Testis (tissue), 5 donors: ENCODE measurements at places on chromosomes 2 and 18. TPM values are rescaled to one million over a fixed set of nuclear protein-coding genes. Genes with fewer than 3 reads are reported as not detected.

GRCh38 chr2:237732790-237733381, 65.7 kb upstream of the RBM44 start:
- DNase-seq, result peak; percentile 71

The LIMS1 gene
- total RNA-seq, result 94.1 TPM

GRCh38 chr18:41721103-41721790, 233.8 kb upstream of the PIK3C3 start:
- DNase-seq, result no peak

The DPP4 gene
- total RNA-seq, result 1.7 TPM

DNA sequence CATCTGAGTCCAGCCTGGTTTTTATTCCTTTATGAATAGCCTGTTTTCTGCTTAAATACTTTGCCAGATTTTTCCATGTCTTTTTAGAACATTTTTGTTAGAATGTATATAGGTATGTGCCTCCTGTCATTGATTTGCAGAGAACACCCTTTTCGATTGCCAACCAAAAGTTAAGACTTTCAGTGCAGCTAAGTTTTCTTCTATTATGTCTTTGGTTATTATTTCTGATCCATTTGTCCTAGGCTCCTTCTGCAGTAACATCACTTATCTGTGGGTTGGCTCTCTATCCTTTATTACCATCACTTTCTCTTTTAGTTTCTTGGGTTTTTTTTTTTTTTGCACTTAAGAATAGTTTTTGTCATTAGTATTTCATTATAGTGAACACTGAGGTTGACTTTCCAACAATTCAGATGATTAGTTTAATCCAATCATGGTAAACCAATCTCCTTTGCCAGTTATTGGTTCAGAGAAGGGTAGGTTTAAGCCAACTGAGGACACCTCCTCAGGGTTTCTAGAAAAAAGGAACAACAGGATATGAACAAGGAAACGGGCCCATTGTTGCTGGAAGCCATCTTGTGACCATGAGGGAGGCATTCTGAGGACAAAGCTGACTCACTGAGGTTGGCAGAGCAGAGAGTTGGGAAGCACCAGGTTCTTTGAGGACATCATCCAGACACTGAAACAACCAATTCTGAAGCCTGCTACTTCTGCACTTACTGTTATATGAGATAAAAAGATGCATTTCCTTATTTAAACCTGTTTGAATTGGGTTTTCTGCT, 37.9 kb upstream of the GBX2 start:
- DNase-seq, result no peak

DNA sequence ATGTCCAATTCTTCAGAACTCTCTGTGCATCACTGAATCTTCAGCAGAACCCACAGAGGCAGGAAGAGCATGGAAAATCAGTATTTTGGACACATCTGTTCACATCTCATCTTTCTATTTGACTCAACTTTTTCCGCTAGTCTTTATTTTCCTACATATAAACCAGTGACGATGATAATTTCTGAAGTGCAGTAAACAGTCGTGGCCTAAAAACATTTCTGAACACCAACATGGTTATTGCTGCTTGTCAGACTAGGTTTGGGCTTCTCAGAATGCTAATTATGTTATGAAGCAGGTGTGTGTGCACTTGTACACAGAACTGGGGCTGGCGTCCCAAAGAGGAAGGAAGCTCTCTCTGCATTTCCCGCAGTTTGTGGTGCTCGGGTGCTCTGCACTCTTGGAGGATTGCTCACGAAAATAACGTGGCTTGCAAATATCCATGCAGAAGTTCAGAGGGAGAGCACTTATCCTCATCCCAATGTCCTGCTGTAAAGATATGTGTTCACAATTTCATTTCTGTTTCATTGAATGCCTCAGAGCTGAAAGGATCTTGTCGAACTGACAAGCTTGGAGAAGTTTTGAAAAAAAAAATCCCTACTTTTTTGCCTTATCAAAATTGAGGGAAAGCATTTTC, 50.8 kb downstream of the EDAR start:
- DNase-seq, result no peak

DNA sequence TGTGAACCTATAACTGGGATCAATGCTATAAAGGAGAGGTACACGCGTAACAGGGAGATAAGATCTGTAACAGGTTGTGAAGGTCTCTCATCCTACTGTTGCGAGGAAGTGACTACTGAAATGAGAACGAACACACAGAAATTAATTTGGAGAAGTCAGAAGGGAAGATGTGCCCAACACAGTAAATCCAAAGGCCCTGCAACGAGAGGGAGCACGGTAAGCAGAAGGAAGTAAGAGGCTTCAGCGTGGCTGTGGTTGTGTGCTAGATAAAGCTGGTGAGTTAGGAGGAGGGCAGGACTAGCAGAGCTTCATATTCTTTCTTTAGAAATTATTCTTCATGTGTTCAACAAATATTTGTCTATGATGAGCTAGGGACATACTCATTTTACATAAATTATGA, 2.5 kb upstream of the ATG16L1 start:
- DNase-seq, result no peak

DNA sequence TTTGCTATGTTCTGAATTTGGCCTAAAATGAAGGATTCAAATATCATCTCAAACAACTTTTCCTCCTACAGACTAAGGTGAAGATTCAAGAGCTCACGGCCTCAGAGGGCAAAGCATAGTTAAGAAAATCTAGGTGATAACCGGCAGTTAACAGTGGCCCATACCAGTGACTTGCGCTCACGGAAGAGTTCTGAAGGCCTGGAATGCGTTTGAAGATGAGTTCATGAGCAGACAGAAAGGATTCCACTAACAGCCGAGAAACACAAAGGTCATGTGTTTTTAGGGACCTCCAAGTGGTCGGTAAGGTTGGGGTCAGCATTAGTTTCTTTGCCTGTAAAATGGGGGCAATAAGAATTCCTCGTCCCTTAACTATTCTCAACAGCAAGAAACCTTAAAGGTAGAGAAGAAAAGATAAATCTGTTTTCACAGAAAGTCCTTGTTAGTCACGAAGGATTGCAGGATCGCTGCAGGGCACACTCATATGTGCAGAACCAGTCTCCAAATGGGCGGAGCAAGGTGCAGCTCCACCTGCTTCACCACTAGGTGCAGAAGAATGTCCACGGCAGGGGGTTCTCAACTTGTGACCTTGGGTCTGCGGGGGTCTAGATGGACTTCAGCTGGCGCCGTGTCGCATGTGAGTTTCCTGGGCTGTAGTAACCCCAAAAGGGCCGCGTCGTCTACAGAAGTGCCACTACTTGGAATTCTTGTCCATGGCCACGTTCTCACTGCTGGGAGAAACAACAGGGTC, 708 bp upstream of the RPIA start:
- peak; percentile 26 for DNase-seq

DNA sequence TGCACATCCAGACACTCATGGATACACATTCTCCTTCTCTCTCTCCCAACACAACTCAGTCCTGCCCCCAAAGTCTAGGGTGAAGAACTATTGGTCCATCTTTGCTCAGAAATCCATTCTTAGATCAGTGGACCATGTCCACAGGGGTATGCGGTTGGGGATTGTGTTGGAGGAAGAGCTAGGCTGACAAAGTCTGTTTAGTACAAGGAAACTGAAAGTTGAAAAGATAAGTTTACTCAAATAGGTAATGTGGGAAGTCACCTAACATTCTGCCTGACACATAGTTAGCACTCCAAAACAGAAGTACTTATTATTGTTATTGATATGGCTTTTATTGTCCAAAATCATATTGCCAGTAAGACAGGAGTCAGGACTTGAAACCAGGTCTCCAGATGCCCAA, 55.9 kb downstream of the ALK start:
- no peak for DNase-seq

GRCh38 chr2:200199005-200199404, 107.5 kb upstream of the SPATS2L start:
- DNase-seq, result no peak

The MYO3B gene
- total RNA-seq, result 2.5 TPM

DNA sequence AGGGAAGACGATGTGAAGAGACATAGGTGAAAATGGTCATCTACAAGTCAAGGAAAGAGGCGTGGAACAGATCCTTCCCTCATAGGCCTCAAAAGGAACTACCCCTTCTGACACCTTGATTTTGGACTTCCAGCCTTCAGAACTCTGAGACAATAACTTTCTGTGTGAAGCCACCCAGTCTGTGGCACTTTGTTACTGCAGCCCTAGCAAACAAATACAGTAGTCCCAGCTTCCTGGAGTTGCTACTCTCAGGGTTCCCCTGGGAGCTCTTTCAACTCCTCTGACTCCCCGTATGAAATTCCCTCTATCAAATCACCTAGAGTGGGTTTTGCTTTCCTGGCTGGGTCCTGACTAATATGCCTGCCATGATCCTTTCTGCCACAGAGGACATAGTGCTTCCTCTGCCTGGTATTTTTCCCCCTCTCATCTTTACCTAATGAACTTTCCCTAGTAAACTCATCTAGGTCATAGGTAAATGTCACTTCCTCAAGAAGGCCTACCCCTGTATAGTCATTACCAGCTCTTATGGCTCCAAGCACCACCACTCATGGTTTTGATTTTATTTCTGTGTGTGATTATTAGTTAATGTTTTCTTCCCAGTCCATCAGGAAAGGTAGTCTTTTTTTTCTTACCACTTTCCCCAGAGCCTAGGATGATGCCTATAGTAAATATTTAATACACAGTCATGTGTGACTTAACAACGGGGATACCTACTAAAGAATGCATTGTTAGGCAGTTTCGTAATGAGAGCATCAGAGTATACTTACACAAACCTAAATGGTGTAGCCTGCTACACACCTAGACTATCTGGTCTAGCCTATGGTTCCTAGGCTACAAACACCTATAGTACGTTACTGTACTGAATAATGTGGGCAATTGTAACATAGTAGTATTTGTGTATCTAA, 111.5 kb upstream of the LGALSL start:
- no peak for DNase-seq

GRCh38 chr18:13611142-13611600, 115.2 kb downstream of the FAM210A start:
- peak; percentile 31 for DNase-seq

GRCh38 chr18:54991981-54992380, 32.7 kb upstream of the CCDC68 start:
- no peak for DNase-seq

DNA sequence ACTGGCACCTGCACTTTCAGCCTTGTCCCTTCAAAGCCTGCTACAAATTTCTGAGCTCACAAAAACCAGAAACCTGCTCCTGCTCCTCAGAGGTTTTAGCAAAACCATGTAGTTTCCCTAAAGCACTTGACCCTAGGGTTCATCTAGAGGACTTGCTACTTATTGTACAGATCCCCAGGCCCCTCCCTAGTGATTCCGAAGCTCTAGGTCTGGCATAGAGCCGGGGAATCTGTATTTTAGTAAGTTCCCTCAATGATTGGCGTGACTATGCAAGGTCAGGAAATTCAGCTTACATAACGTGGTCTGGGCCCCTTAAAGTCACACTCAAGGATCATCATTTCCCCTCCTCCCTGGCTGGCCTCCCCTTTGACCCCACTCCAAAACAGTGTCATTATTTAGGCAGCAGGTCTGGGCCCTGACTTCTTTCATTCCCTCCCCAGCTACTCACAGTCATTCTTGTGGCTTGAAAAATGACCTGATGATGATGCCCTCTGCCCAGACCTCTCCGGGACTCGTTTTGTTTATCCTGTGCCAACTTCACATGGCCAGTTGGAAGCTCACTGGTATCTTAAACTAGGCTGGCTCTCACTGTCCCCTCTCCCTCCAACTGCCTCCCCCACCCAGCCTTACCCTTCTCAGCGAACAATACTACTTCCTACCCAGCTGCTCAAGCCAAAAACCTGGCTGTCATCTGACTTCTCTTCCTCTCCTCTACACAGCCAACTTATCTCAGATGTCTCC, 36.0 kb downstream of the WDFY1 start:
- no peak for DNase-seq

The PROKR1 gene
- 0.24 TPM for total RNA-seq

The SULT1C4 gene
- 3.5 TPM for total RNA-seq

- DNase-seq, result peak; percentile 49
Observed at GRCh38 chr18:51196118-51196810, 1.2 kb downstream of the MEX3C start.

The CHRNG gene
- not detected for total RNA-seq

DNA sequence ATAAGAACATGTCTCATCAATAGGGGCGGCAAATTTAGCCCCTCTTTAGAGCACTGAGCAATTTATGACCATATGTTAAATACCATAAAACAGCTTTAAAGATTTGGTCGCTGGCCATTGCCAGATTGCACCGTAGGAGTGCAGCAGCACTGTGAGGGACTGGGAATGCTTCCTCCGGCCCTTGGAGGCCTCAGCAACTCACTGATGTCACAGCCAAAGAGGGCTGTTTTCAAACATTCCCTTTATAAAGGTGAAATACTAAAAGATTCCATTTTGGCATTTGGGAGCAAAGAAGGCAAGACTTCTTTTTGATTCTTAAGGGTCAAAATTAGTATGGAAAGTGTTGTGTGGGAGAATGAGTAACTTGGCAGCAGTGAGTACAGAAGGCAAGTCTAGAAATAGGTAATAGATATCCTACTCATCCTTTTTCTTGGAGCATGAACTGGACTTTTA, 63.7 kb downstream of the BABAM2 start:
- no peak for DNase-seq

DNA sequence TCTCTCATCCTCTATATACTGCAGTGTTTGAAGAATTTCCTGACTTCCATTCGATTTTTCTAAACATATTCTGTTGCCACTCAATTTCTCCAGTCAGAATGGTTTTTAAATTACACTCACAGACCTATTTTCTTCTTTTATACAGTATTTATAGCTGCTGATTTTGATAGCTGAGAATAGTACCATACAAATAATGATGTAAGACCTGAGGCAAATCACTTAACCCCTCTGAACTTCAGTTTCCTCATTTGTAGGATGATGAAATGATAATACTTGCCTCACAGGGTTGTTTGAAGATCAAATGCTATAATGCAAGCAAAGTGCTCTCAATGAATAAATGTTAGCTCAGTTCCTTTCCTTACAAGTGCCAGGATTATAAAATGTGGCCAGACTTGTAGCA, 241.8 kb downstream of the CPS1 start:
- no peak for DNase-seq

DNA sequence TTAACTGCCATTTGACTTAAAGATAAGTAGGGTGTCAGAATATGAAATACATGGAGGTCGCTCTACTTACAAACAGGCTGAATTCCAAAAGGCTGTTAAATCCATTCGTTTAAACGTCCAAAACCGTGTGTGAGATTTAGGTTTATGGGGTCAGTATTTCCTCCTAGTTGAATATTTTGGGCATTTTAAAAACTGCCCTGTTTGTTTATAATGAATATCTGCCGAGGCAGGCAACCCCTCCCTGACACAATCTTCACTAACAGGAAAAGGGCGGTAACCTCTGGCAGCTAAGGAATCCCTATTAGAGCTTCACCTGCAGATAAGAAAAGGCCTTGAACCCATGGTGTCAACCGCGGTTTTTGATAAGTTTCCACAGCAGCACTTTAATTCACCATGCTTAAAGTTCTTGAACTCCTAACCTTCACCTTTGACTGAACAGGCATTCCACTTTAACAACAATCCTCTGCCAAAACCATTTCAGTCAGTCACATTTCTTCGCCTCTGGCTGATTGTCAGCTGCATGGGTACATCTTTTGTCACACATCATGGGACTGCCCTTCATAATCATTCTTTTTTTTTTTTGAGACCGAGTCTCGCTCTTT, 17.8 kb downstream of the TRAK2 start:
- DNase-seq, result no peak
